GM10248 (cell line): ENCODE measurements at places on chromosomes 7 and 10.
A peak's percentile ranks its signal among the peaks of the same experiment; 100 is the strongest.

- DNase-seq = no peak
These were observed 81.6 kb downstream of the CHN2 start for GRCh38 chr7:29276199-29276598.

DNA sequence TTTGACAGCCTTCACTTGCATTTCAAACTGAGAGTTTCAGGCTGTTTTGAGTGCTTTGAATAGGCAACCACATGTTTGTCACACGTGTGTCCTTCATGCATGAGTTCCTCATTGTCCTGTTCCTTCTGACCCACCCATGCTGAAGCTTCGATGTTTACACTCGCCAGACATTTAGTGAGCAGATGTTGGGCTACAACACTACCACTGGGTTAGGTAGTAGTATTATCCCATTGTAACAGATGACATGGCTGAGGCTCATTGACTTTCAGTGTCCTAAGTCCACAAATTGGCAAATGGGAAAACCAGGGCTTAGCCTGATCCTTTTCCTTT, 456.1 kb downstream of the PHTF2 start:
- no peak for DNase-seq

GRCh38 chr7:142385491-142386340, 127.9 kb upstream of the PRSS58 start:
- peak; percentile 47 for DNase-seq

- no peak for DNase-seq
These were observed 56.7 kb upstream of the COL13A1 start for GRCh38 chr10:69744971-69745370.

DNA sequence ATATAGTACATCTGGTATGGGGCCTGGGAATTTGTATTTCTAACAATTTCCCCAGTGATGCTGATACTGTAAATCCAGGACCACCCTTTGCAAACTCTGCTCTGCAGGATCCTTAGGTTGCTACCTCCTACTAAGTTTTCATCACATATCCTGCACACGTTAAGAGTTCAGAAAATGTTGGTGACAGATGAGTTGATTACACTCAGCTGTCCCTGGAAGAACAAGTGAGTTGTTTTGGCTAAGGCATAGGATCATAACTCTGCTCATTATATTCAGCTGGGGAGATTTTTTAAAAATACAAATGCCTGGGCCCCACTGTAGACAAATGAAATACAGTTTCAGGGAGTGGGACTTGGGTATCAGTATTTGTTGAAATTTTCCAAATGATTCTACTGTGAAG, 274.6 kb upstream of the HABP2 start:
- DNase-seq = no peak

GRCh38 chr7:33592718-33593117, 312.6 kb upstream of the BMPER start:
- DNase-seq = no peak

- DNase-seq = peak; percentile 61
These were observed 10.0 kb downstream of the CYP3A43 start for GRCh38 chr7:99837649-99838361.

GRCh38 chr10:122140461-122140902, 130.6 kb upstream of the BTBD16 start:
- DNase-seq = no peak

GRCh38 chr10:72407471-72407870, 52.8 kb upstream of the DNAJB12 start:
- no peak for DNase-seq
